ENCODE measurements at places on chromosomes 3 and 15.

DNA sequence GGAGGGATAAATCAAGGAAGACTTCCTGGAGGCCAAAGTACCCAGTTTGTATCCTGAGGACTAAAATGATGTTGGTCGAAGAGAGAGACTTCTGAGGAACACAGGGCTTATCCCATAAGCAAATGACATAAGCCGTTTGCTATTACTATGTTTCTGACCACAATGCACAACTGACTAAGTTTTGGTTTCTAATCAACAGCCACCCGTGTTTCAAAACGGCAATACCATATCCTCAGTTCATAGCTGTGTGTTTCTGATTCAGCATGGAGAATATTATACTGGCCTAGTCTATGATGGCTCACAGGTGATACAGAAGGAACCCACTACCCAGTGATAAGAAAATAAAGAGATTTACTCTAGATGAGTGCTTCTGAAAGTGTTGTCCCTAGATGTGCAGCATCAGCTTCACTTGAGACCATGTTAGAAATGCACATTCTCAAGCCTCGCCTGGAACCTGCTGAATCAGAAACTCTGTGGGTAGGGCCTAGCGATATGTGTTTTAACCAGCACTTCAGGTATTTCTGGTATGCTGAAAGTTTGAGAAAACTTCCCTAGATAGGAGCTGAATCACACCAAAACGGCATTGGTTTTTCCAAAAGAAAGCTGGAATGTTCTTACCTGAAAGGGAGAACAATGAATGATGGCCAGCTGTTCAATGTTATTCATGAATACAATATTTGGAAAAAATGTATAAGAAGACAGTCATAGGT lies 639.7 kb upstream of the NR2F2 start:
- DNase-seq: peak; percentile 55

- no peak for DNase-seq
Observed at GRCh38 chr3:98843266-98843959, 58.1 kb downstream of the DCBLD2 start.

GRCh38 chr3:184868477-184868876 lies 56.5 kb downstream of the VPS8 start:
- DNase-seq: no peak

DNA sequence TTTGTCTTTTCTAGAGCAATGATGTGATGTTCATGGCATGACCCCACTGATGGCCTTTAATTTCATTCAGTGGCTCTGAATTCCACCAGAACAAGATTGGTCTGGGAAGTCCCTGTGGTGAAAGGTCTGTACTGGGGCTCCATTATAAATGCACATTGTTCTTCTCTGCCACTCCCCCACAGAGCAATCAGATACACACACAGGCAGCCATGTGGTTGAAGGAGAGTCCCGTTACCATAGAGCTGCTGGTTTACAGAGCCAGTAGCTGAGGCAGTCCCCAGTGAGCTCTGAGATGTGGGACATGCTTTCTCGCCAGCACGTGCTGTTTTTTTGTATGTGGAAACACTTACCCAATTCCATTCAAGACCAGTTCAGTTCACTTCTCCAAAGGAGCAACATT lies 172.7 kb upstream of the TRIM42 start:
- DNase-seq: peak; percentile 78

GRCh38 chr15:70050970-70051369 lies 46.7 kb downstream of the TLE3 start:
- no peak for DNase-seq

- DNase-seq: no peak
Observed at GRCh38 chr15:63086271-63086670, 35.4 kb upstream of the LACTB start.

GRCh38 chr15:60328852-60329443 lies 68.8 kb downstream of the ANXA2 start:
- DNase-seq: no peak

- DNase-seq: peak; percentile 27
Observed at GRCh38 chr3:169218314-169218983, 445.1 kb downstream of the MECOM start.

DNA sequence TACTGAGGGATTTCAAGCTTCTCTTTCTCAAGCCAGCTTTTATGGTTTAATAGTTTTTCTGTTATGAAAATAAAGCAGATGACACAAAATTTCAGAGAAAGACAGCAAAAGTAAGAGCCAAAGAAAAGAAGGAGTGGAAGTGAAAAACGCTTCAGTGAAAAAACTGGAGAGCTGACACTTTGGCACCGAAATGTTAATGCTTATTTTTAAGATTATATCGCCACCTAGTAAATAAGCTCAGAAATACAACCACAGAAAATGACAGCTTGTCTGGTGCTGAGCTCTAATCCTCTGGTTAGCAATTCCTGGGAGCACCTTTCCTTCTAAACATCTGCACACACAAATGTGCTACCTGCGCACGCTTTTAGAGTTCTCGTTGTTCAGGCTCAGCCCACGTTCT lies 101.6 kb downstream of the ZPLD1 start:
- peak; percentile 39 for DNase-seq

DNA sequence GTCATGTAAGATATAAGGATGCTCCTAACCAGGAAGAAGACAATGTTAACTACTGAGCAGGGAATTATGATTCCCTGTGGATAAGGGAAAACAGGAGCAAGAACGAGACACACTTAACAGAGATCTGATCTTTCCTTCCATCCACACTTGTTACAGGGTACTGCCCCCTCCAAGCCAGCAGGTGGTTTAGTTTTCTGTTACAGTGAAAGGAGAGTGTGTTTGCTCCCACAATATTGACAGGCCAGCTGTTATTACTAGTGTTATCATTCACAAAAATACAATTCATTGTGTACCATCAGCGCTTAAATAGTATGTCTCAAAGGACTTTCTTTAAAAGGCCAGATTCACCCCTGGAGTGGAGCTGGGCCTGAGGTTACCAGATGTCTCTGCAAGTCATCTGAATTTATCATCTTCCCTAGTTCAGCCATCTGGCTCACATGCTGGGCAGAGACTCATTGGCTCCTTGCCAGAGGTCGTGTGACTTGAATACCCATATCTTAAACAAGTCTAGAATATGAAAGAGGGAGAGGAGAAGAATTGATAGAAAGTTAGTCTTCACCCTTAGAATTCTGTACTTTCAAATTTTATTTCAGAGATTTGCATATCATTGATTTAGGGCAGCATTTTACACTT lies 16.8 kb upstream of the FMN1 start:
- DNase-seq: no peak

DNA sequence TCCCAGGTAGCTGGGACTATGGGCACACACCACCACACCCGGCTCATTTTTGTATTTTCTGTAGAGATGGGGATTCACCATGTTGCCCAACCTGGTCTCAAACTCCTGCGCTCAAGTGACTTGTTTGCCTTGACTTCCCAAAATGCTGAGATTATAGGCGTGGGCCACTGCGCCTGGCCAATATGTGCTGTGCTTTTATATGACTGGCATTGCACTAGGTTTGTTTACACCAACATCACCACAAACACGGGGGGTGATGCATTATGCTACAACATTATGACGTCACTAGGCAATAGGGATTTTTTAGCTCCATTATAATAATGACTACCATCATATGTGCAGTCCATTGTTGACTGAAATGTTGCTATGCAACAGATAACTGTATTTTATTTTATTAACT lies 6.9 kb downstream of the APH1B start:
- DNase-seq: no peak

GRCh38 chr3:178397202-178397601 lies 139.0 kb upstream of the KCNMB2 start:
- no peak for DNase-seq

DNA sequence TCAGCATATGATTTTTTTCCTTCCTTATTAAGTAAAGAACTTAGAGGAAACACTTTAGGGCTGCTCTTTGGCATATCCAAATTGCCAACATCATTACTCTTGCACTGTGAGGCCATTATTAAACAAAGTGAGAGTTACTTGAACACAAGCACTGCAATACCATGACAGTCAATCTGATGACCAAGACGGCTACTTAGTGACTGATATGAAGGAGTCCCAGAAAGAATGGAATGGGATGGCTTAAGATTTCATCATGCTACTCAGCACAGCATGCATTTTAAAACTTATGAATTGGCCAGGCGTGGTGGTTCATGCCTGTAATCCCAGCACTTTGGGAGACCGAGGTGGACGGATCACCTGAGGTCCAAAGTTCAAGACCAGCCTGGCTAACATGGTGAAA lies 55.2 kb downstream of the FAM98B start:
- no peak for DNase-seq

GRCh38 chr15:66269326-66270090 lies 16.0 kb upstream of the MEGF11 start:
- DNase-seq: peak; percentile 66

GRCh38 chr3:194654443-194654842 lies 17.5 kb downstream of the LSG1 start:
- no peak for DNase-seq

GRCh38 chr15:56261854-56262509 lies 18.3 kb upstream of the RFX7 start:
- DNase-seq: peak; percentile 74

DNA sequence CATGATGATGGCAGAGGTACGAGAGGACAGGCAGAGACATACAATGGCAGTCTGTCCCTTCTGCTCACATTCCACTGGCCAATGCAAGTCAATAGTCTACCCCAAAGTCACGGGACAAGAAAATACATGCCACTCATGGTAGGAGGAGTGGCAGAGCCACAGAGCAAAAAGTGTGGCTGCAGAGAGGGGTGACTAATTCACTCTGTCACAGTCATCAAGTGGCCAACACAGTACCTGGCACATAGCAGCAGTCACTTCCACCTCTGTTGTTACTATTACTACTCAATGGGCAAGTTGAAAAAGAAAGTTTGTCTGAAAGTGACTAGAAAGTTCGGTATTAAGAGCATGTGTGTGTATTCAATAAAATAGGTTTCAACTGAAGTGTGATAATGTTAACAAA lies 91.4 kb downstream of the SMAD3 start:
- no peak for DNase-seq

GRCh38 chr3:55474213-55474632 lies 12.9 kb downstream of the WNT5A start:
- DNase-seq: no peak

- DNase-seq: no peak
Observed at GRCh38 chr15:67812241-67812644, 13.1 kb upstream of the SKOR1 start.

- no peak for DNase-seq
Observed at GRCh38 chr15:74043425-74044266, 38.7 kb downstream of the GOLGA6A start.

DNA sequence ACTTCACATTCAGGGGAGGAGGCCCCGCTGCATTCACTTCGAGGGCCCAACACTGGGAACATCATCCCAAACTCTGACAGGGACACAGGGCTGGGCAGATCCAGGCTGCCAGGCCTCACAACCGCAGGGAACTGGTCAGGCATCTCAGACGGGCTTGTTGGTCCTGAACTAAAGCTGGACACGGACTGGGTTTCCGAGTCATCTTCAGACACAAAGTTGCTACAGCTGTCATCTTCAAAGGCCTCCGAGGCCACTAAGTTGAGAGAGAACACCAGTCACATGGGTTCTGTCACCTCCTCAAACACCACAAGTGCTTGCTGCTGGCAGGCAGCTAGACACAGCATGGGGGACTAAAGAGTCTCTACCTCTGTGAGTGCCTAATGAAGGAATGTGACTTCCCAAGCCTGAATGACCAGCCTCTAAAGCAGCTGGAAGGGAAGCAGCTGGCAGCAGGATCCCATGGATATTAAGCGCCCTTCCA lies 50.9 kb downstream of the CAPN7 start:
- no peak for DNase-seq

GRCh38 chr15:99371180-99372103 lies 120.2 kb downstream of the LRRC28 start:
- peak; percentile 6 for DNase-seq

DNA sequence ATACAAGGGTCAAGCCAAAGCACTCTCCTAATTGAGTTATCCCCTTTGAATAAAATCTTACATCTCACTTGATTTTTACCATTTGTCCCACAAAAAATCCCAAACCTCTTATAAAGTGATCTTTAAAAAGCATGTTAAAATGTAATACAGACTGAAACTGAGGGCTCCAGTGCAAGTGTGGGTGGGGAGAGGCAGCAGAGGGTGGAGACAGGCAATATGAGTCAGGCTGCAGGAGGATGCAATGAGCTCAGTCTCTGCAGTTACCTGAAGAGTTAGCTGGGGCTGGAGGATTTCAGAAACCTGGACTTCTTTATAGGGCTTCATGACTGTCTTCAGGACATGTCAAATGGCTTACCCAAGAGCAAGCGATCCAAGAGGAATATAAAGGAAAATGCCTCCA lies 14.2 kb upstream of the COLQ start:
- DNase-seq: peak; percentile 39

DNA sequence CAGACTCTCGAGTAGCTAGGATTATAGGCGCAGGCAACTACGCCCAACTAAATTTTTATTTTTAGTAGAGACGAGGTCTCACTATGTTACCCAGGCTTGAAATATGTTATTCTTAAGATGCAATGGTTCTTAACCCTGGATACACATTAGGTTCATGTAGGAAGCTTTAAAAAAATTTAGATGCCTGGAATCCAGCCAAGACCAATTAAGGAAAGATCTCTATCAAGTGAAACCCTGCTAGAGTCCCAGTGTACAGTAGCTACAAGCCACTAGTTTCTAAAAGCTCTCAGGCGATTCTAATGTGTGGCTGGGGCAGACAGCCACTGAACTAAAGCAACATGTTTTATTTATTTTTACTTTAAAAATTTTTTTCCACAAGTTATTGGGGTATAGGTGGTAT lies 33.2 kb downstream of the TRIM69 start:
- no peak for DNase-seq

GRCh38 chr15:25186906-25187645 lies 232.3 kb downstream of the SNRPN start:
- DNase-seq: no peak

GRCh38 chr3:124078953-124079911 lies 87.3 kb upstream of the ROPN1 start:
- DNase-seq: peak; percentile 9

- no peak for DNase-seq
Observed at GRCh38 chr3:64674591-64675076, 13.2 kb downstream of the ADAMTS9 start.

- DNase-seq: peak; percentile 99
Observed at GRCh38 chr3:149180057-149180573, 41.5 kb downstream of the CP start.

DNA sequence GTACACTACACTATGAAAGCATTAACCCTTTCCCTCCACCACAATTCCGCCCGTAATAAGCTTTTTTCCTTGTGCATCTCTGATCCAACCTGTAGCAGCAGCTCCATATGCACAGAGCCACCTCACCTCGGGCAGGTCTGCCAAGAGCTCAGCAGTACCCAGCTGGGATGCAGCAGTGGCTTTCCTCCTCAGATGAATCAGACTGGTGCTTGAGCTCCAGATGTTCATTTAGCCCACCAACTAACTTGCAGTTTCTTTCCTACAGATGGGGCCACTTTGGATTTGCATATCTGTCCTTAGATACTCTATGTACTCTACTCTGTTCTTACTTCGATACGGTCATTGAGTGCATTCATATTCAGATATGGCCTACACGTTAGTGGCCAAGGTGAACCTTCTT lies 14.8 kb upstream of the FSIP1 start:
- no peak for DNase-seq

Measured in mammary epithelial cell (primary cell).